Putamen (tissue), 1 donor: ENCODE measurements at places on chromosomes 2 and 18.

DNA sequence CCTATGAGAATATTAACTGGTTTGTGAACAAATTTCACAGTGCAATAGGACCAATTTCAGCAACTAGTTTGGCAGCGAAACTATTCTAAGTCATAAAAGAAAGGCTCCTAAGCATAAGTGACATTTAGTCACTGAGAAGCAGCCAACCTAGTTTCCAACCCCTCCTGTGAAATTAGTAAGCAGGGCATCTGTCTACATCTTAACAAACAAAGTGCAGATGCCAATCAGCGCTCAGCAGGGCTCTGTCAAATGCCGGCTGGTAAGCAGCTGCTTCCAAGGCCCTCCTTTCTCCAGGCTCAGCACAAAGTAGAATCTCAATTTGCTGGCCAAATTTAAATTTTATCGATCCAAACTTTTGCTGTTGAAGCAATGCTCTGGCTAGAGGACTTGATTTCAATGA, 124.7 kb downstream of the ICOS start:
- DNase-seq: no peak

GRCh38 chr2:56288838-56289580, 105.2 kb downstream of the CCDC85A start:
- no peak for DNase-seq

DNA sequence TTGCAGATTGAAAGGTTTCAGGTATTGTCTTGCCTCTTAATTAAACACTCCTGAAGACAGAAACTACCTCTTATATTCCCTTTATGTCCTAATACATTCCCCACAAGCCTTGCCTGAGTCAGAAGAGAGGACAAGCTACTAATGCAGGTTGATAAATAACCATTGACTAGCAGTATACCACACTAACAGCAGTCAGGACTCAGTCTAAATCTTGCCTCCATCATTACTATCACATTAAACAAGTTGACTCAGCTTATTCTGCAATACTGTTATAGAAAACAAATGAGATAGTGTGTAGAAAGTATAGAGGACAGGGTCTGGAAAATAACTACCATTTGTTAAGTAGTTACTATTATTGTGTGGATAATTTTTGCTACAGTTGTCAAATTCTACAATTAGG, 63.8 kb downstream of the TTC21B start:
- no peak for DNase-seq

DNA sequence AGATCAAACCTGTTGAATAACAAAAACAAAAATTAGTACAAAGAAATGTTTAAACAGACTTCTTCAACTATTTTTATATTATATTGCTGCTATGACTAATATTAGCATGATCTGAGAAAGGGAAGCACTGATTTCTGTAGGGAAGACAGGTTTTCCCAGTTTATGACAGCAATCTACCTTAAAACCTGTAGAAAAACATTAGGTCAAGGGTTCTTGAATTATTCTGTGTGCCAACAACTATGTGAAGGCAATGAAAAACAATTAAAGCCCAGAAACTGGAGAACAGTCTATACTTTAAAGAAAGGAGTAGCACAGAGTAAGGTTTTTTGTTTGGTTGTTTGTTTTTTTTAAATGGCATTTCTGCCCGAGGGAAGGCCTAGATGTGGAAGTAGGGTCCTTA, 23.3 kb downstream of the PUM2 start:
- no peak for DNase-seq

DNA sequence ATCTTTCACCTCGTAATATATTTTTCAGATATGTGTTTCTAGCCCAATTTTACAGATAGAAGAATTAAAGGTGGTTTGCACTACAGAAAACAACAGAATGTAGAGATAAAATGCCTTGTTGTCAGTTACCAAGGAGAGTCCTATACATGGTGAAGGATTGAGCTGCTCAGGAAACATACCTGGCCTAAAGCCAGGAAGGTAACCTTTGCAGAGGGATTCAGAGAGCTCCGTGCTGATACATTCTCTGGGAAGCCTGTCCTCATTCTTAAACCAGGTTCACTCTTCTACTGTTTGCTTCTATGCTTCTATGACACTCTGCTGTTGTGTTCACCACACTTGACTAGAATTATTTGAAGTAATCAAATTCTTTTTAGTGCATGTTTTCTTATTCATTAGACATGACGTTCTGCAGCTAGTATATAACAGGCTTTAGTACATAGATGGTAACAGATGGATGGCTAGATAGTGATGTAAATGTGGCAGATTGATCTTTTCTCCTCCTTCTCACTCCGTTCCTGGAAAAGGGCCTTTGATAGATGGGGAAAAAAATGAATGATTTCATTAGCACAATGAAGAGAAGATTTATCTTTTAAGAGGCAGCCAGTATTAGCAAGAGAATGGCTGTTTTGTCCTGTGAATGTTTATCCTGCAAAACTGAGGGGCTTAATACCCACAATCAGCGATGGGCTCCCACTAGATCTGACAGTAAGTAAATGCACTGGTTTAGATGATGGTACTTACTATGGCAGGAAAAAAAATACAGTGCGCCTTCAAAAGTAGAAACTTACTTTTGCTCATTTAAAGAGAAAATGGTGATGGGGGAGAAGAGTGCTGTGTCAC, 589.6 kb upstream of the FAM98A start:
- DNase-seq: no peak

- no peak for DNase-seq
Measured at GRCh38 chr2:62527478-62528210, 21.6 kb upstream of the TMEM17 start.

GRCh38 chr2:106020032-106020431, 174.1 kb downstream of the UXS1 start:
- DNase-seq: no peak
